ENCODE measurements at places on chromosomes 1 and 21. TPM values are rescaled to one million over a fixed set of nuclear protein-coding genes. Genes with fewer than 3 reads are reported as not detected.

DNA sequence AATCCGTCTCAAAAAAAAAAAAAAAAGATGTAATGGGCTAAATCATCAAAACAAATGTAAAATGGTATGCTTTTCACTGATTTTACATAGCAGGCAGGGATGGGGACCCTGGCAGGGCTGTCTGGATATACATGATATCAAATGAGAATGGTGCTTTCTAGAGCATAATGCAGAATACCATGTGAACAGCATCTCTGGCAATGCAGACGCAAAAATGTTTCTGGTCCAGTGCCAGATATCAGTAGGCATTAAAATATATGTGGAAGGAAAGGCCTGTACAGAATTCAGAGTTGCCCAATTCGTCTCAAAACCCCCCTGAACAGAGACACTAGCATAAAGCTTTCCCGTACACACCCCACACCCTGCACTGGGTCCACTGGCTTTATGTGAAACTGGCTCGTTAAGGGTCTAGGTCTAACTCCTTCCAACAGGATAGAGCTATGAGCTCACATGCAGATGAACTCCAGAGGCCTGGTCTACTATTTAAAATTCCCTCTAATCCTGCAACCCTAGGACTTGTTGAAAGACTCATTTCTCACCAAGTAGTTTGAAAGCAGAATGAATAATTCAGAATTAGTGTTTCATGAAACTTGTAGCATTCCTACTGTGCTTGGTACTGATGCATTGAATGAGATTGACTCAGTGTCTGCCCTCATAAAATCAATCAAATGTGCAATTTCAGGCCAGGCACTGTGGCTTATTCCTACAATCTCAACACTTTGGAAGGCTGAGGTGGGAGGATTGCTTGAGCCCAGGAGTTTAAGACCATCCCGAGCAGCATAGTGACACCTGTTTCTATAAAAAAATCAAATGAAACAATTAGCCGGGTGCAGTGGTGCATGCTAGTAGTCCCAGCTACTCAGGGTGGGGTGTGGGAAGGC is 2.6 kb upstream of the MYSM1 start:
- peak; percentile 43 for DNase-seq

The PACC1 gene
- total RNA-seq = 12.9 TPM

GRCh38 chr1:24957808-24958752 is 28.0 kb upstream of the RUNX3 start:
- no peak for DNase-seq

The B3GALT2 gene
- not detected for total RNA-seq

GRCh38 chr1:119391749-119392148 is 23.2 kb downstream of the HAO2 start:
- no peak for DNase-seq

DNA sequence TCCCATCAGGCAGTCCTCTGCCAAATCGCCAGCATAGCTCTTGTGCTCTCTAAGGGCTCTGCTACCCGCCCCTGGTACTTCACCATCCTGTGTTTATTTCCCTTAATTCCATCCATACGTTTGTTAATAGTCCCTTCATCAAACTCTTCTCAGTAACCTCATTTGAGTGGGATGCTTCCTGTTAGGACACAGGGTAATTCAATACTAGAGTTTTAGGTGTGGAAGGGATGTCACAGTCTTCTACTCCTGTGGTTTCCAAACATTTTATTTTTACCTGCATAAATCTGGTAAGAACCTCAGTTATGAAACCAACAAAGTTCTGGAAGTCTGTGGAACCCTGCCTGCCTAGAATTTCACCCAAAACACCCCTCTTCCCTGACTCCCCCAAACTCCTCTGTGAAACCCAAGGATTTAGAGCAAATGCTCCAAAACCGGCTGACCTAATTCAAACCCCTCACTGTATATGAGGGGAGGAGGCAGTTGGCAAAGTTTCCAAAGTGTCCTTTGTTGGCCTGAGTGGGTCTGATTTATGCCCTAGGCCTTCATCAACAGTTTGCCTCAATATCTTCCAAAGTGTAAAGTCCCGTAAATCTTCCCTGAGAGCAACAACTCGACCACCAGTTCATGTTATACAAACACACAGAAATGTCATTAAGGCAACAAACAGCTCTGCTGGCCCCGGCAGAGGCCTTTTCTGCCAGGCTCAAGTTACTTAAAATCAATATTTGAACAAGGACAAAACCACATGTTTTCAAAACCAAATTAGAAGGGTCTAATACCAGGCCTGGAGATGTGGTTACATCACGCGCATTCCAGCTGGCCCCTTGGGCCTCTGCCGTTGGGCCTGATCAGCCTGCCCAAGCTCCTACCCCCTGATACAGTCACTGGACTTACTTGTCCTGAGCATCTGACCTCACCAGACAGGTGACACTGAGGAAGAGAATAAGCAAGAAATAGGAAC is 82.4 kb upstream of the FGGY start:
- no peak for DNase-seq

- no peak for DNase-seq
Observed at GRCh38 chr1:171563675-171564074, 58.4 kb upstream of the MYOCOS start.

DNA sequence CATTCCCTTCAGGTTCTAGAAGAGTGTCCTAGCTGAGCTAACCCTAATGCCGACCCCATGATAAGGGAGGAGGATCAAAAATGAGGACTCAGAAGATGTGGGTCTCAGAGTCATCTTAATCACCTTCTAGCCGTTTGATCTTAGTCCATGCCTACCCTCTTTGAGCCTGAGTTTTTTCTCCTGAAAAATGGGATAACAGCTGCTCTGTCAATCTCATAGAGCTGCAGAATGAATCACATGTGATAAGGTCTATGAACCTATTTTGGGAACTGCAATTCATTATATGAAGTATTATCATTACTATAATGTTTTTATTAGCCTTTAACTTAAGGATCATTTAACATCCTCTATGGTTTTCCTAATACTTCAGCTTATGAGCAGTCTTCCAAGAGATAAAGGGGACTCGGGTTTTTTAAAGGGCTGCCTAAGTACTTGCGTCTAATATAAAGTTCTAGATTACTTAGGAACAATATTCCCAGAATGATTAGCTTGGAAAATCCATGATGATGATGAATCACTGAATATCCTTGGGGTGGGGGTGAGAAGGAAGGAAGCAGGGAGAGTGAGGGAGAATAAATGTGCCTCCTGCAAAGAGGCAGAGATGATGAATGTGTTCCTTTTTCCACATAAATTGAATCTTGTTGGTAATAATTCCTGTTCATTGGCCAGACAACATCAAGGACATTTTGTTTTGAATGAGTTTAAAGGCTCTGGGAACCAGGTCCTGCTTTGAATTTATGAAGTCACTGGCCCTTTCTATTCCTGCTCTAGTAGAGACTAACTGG is 66.8 kb downstream of the COLGALT2 start:
- no peak for DNase-seq

Data from epithelial cell of proximal tubule (primary cell).